NCI-H2081 (cell line): ENCODE measurements at places on chromosomes 16 and 17.

- DNase-seq, result no peak
Measured at GRCh38 chr17:12851901-12852435, 62.7 kb downstream of the ARHGAP44 start.

- no peak for DNase-seq
Measured at GRCh38 chr16:70687671-70688245, 1.9 kb upstream of the MTSS2 start.

DNA sequence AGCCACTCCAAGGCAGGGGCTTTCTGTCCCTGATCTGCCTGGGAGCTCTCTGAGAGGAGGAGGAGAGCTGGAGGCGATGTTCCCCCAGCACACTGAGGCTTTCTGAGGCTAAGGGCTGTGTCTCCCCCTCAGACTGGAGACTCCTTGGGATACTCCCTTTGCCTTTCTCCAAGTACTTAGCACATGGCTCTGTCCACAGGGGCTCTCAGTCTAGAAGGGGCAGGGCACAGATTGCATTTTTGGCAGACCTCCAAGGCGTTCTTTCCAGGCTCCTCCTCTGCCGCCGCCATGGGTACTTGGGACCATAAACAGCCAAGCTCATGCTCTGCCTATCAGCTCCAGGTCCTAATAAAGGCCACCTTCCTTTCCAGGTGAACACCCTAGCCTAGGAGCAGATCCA, 1.8 kb upstream of the GIP start:
- DNase-seq, result no peak

DNA sequence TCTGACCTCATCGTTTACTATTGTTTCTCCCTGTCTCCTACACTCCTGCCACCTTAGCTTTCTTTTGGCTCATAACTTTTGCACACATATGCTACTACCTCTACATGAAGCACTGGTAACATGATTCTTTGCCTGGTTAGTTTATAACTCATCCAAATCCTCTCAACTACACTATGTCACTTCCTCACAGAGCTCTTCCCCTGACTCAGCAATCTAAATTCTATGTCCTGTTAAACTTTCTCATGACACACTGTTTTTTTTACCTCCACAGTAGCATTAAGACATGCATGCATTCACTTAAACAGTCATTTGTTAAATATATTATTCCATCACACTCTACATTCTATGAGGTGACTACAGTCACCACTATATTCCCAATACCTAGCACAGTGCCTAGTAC, 19.7 kb downstream of the APPBP2 start:
- no peak for DNase-seq

DNA sequence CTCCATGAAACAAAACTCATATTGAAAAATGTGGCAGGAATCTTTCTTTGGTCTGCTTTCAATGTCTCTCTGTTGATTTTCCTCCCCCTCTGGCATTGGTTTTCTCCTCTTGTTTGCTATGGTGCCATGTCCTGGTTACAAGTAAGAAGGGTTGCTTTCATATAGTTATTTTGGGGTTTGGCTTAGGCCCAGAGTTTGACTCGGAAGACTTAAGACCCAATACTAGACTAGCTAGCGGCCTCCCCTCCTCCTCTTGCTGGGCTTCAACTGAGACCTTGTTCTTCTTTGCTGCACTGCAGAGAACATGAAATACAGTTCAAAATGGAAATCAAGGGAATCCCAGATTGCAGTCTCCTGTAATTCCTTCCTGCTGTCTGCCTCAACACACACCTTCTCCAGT, 30.0 kb upstream of the CLEC18A start:
- DNase-seq, result no peak

- DNase-seq, result no peak
Measured at GRCh38 chr16:13519871-13520270, 400.1 kb upstream of the ERCC4 start.

GRCh38 chr17:83123896-83124801, 44.7 kb downstream of the METRNL start:
- no peak for DNase-seq

GRCh38 chr17:1714980-1715802, 5.0 kb upstream of the TLCD2 start:
- no peak for DNase-seq

DNA sequence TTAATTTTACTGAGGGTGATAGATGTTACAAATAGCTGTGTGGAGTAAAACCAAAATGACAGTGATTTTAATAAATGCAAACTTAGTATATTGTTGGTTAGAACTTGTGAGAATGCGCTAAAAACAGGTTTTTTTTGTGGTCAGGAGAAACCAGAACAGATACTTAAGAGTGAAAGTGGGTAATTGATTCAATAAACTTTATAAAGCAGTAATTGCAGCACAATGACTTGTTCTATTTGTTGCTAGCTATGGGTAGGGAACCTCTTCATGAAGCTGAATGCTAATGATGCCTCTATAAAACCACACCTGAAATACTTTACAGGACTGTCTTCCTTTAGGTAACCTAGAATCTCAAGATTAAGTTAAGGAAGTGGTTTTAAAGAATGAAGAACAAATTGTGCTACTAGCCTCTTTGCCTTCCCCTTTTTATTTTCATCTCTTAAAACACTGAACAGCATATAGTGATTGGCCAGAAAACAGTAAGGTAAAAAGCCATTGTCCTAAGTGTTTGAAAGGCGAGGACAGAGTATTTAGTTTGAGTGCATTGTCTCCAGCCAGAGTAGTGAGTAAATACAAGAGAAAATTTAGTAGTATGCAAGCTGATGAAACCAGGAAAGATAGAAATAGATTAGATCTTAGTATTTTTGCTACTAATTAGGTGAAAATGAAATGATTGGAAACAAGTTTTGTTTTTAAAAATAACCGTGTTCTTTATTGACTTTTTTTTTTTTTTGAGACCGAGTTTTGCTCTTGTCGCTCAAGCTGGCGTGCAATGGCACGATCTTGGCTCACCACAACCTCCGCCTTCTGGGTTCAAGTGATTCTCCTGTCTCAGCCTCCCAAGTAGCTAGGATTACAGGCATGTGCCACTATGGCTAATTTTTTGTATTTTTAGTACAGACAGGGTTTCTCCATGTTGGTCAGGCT, 6.0 kb downstream of the GGNBP2 start:
- DNase-seq, result no peak

GRCh38 chr16:50696126-50696525, 2.7 kb downstream of the NOD2 start:
- DNase-seq, result no peak

DNA sequence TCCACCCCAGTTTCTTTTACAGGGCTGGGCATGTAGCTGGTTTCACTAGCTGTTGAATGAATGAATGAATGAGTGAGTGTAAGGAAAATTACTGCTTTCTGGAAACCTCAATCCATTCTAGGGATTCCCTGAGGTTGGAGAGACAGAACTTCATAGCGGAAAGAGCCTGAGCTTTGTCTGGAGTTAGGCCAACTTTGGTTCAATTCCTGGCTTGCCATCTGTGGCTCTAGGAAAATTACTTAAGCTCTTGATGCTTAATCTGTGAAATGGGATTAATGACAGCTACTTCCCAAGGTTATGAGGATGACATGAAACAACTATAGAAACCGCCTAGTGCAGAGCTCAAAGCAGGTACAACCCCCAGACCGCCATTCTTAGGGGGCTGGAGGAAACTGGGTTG, 76.3 kb upstream of the AXIN2 start:
- DNase-seq, result no peak

- no peak for DNase-seq
Measured at GRCh38 chr16:19119564-19119963, 5.8 kb downstream of the ITPRIPL2 start.

GRCh38 chr16:8963010-8963820, 491 bp downstream of the USP7 start:
- no peak for DNase-seq

GRCh38 chr16:65895486-65895885, 471.0 kb upstream of the CDH5 start:
- no peak for DNase-seq

GRCh38 chr17:63370696-63371095, 75.4 kb downstream of the CYB561 start:
- DNase-seq, result no peak

DNA sequence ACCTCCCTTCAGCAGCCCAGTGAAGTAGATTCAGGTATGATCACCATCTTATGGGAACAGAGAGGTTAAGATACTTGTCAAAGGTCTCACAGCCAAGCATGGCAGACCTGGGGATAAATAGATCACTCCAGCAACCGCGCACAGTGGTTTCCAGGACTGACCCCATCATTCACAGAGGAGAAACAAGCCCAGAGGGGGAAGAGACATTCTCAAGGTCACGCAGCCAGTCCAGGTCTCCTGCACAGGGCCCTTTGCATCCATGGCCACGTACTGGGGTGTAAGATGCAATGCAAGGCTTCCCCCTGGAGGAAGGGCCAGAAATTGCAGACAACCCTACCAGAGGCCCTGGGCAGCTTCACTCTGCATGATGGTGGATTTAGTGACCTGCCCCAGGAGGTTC, 19.9 kb downstream of the TLE7 start:
- DNase-seq, result peak; percentile 0

DNA sequence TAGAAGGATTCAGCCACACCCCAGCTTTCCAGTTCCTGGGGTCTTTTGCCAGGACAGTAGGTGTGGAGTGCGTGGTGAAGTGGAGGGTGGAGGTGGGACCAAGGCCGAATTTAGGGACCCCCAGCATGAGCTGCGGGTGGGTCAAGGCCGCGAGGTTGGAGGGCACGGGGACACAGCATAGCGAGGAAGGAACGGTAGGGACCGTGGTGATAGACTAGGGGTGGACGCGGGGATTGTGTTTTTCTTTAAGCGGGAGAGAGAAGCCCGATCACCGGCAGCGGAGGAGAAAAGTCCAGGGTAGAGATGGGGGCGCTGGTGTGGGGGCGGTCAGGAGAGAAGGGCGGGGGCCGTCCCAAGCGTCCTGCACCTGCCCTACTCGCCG, 261 bp upstream of the B4GALNT2 start:
- DNase-seq, result no peak
